ENCODE measurements at places on chromosomes 2 and 18. TPM values are rescaled to one million over a fixed set of nuclear protein-coding genes. Genes with fewer than 3 reads are reported as not detected.

GRCh38 chr2:120661551-120661950, 74.1 kb upstream of the GLI2 start:
- H3K27me3 ChIP-seq: peaks cover 25% of the 10 kb centered on the region
- H3K27ac ChIP-seq: no peak overlapping the region
- DNase-seq: no peak
- H3K36me3 ChIP-seq: peaks cover 16% of the 10 kb centered on the region
- no peak overlapping the region for H3K4me3 ChIP-seq

- H3K36me3 ChIP-seq: peaks cover 2% of the 10 kb centered on the region
- H3K27ac ChIP-seq: no peak overlapping the region
- no peak for DNase-seq
- H3K4me1 ChIP-seq: peaks cover 5% of the 10 kb centered on the region
- no peak overlapping the region for H3K4me3 ChIP-seq
These were observed 765 bp upstream of the LHCGR start for GRCh38 chr2:48756289-48756688.

- DNase-seq: no peak
- H3K4me3 ChIP-seq: no peak overlapping the region
- H3K36me3 ChIP-seq: no peaks in the 10 kb centered on the region
- H3K27ac ChIP-seq: no peak overlapping the region
- H3K27me3 ChIP-seq: peaks cover 32% of the 10 kb centered on the region
- H3K4me1 ChIP-seq: no peaks in the 10 kb centered on the region
These were observed 2.6 kb upstream of the CD207 start for GRCh38 chr2:70837980-70838925.

DNA sequence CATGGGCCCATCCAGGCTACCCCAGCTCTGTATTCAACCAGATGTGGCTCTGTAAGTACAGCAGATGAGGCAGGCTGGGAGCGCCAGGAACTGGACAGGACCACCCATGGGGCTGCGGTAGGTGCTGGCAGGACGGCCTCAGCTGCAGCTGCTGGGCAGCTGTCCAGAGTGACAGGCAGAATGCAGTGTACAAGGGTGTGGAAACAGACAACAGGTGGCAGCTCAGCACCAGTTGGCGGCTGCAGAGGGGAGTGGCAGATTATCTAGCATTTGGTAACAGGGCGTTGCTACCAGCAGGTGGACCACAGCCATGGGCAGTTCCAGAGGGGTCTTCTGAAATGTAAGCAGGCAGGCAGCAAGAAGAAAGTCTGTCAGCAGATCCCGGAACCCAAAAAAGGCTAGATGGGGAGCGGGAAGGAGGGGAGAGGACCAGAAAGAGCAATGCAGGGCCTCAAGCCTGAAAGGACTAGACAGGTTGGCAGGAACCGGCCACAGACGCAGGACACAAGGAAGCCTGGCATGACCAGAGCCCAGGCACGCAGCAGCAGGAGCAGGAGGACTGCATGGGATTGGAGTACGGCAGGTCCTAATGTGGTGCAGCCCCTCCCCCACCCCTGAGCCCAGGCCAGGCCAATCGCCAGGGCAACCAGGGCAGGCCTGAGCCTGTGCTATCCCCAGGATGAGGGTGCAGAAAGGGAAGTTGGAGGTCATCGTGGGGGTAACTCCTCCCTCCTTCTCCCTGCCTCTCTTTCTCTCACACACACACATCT, 24.7 kb downstream of the PKDCC start:
- no peak overlapping the region for H3K27ac ChIP-seq
- H3K27me3 ChIP-seq: no peaks in the 10 kb centered on the region
- H3K4me3 ChIP-seq: no peak overlapping the region
- peaks cover 2% of the 10 kb centered on the region for H3K36me3 ChIP-seq

CLHC1 gene
- total RNA-seq: 19.7 TPM

Measured in chondrocyte (in vitro differentiated cells).